ENCODE measurements at places on chromosomes 16 and 17.

GRCh38 chr16:71244521-71244920 is 14.0 kb upstream of the HYDIN start:
- DNase-seq, result no peak

- DNase-seq, result no peak
Observed at GRCh38 chr16:85549766-85550421, 63.2 kb upstream of the GSE1 start.

GRCh38 chr16:56744996-56745640 is 15.2 kb downstream of the NUP93 start:
- DNase-seq, result no peak

- DNase-seq, result no peak
Observed at GRCh38 chr17:36532435-36532975, 2.2 kb downstream of the MYO19 start.

DNA sequence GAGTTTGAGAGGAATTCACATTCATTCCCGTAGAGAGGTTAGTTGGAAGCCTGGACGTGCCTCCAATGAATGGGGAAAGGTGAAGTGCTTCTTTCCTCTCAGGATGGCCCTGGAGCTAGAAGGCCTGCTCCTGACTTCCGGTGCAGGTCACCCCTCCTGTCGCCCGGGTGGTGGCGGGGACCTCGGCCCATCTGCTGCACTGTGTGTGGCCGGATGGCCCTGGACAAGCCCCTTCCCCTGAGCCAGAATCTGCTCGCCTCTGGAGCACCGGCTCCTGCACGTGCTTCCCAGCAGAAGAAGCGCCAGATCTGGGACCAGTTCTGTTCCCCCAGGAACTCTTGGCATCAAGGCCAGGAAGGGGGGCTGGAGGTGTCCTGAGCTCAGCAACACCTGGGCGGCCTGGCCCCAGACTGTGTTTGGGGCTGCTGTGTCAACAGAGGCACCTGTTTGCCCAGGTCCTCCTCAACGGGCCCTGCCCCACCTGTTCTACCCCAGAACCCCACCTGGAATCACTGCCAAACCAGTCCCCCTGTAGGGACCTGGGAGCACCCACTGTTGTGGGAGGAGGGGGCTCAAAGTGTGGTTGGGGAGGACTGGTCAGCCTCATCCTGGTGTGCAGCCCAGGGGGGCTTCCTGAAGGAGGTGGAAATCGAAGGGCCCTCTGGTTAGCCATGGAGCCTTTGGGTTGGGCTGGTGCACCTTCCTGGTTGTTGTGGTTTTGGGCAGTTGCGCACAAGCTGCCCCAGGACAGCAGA is 5.1 kb upstream of the PERCC1 start:
- no peak for DNase-seq

DNA sequence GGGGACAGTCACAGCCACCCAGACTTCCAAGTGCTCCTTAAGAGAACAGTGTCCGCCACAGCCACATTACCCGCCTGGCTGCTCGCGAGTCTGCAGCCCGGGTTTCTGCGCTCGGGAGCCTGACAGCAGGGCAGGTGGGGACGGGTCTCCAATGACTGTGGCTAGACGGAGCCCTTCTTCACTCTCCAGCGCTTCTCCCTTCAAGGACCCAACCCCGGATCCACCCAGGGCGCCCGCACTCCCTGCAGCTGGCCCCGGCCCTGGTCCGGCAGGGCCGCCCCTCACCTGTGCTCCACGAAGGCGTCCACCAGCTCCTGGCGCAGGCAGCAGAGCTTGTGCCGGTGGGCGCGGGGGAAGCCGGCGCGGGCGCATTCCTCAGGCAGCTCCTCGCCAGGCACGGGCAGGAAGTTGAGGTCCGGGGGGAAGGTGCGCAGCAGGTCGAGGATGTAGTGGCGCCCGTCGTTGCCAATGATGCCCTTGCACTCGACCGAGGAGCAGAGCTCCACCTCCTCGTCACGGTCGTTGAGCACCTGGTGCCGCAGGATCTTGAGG is 13.9 kb downstream of the CLUH start:
- peak; percentile 11 for DNase-seq

GRCh38 chr16:62620275-62620674 is 584.0 kb upstream of the CDH8 start:
- no peak for DNase-seq

GRCh38 chr16:88375236-88375975 is 7.4 kb upstream of the ZNF469 start:
- DNase-seq, result peak; percentile 13

DNA sequence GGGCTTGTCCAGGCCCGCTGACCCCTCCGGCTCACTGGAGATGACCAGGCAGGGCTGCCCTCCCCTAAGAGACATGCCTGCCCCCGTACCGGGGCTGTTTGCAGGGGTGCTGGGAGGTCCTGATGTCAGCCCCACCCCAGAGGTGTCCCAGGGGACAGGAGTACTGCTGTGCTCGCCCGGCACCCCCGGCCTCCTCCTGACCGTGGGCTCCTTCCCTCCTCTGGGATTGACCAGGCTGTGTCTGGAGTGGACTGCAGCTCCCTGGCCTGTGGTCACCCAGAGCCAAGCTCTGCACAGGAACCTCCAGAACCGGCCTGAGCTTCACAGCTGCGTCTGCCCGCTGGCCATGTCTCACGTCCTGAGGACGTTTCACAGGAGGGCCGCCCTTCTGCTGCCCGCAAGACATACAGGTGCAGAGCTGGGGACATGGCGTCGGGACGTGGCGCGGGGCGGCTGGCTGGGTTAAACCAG is 53.2 kb downstream of the LMF1 start:
- DNase-seq, result no peak

Data from glutamatergic neuron (in vitro differentiated cells).